ENCODE measurements at places on chromosomes 16 and 17. TPM values are rescaled to one million over a fixed set of nuclear protein-coding genes. Genes with fewer than 3 reads are reported as not detected.
A peak's percentile ranks its signal among the peaks of the same experiment; 100 is the strongest.

GRCh38 chr17:64377769-64378282 is 12.8 kb downstream of the PECAM1 start:
- H3K4me3 ChIP-seq = no peak overlapping the region
- H3K36me3 ChIP-seq = peaks cover 9% of the 10 kb centered on the region
- no peak for DNase-seq
- no peak overlapping the region for H3K27ac ChIP-seq

DNA sequence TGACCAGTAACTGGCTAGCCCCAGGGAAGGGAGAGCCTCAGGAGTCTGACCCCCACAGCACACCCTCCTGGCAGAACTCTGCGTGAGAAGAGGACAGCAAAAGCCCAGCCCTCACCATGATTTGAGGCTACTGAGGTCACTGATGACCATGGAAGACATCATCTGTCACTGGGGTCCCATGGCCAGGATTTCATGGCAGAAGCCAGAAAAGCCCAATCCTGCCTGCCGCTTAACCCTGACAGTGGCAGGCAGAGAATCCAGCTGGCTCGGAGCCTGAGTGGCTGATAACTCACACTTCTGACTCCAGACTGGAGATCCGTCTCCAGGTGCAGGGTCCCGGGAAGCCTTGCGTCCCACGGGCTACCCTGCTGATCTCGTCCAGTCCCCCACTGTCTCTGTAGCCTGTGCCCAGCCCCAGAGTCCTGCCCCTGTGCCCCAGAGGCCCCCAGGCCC is 17.5 kb downstream of the GRIN2C start:
- no peak overlapping the region for H3K27ac ChIP-seq
- DNase-seq = no peak
- H3K4me1 ChIP-seq = no peaks in the 10 kb centered on the region
- H3K27me3 ChIP-seq = no peaks in the 10 kb centered on the region

DHX40 gene
- total RNA-seq = 29.4 TPM

DNA sequence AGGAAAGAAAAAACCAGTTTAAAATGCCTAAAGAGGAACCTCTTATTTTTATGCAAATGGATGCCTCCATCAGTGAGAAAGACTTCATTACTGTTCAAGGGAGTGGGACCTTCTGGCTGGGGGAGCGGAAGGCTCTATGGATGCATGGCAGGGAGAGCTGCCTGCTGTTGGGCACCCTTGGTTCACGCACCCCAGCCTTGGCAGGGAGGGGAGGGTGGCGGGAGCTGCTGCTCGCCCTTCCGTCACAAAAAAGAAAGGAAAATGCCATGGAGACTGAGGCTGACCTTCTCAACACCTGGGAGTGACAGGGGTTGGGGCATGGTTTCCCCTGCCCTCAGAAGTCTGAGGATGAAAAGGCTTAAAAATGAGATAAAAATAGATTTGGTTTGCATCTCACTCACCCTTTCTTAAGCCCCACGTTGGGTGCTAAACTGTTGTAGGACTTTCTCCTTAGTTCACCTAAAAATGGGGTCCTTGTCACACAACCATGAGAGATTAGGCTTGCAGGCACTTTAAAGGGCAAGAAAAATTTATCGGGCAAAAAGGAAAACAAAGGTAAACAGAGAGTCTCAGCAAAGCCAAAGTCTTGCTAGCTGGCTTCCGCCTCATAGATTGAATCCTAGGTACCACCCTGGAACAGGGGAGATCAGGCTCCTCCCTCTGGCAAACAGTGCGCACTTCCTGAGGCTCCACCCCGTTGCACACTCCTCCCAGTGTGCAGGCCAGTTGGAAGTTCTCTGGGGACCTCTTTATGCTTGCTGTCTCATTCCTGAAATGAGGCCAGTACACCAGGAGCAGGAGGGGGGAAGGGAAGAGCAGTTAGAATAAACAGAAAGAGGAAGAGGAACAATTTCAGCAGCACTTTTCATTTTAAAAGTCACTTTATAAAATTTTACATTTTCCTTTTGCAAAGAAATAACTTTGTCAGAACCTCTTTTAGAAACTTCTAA is 31.6 kb downstream of the PHKB start:
- H3K27ac ChIP-seq = peak overlapping the region; percentile 54
- no peaks in the 10 kb centered on the region for H3K27me3 ChIP-seq
- H3K4me1 ChIP-seq = peaks cover 13% of the 10 kb centered on the region
- no peak overlapping the region for H3K4me3 ChIP-seq

NKD1 gene
- total RNA-seq = 6.2 TPM

- H3K27ac ChIP-seq = no peak overlapping the region
- no peaks in the 10 kb centered on the region for H3K36me3 ChIP-seq
- no peaks in the 10 kb centered on the region for H3K27me3 ChIP-seq
- no peak for DNase-seq
- H3K4me1 ChIP-seq = peaks cover 7% of the 10 kb centered on the region
Measured at GRCh38 chr17:45168991-45169752, 7.5 kb downstream of the HEXIM2 start.

GAS7 gene
- 8.8 TPM for total RNA-seq

GRCh38 chr16:1863681-1864460 is 8.1 kb downstream of the MEIOB start:
- no peaks in the 10 kb centered on the region for H3K27me3 ChIP-seq
- no peak overlapping the region for H3K27ac ChIP-seq
- H3K36me3 ChIP-seq = no peaks in the 10 kb centered on the region

DNA sequence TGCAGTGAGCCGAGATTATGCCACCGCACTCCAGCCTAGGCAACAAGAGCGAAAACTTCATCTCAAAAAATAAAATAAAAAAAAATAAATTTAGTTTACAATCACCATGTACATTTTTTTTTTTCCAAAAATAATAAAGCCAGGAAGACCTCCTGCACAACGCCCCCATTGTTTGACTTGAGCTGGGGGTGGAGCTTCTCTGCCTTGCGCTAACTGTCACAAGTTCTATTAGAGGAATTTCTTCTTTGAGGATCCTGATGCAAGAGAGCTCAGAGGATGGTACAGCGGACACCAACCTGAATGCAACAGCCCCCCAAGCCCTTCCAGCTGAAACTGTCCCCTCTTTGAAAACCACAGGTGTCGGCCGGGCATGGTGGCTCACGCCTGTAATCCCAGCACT is 24.9 kb upstream of the CBX4 start:
- H3K4me3 ChIP-seq = no peak overlapping the region
- no peak for DNase-seq
- H3K4me1 ChIP-seq = no peaks in the 10 kb centered on the region
- no peaks in the 10 kb centered on the region for H3K27me3 ChIP-seq
- H3K27ac ChIP-seq = no peak overlapping the region
- no peaks in the 10 kb centered on the region for H3K36me3 ChIP-seq

- no peaks in the 10 kb centered on the region for H3K36me3 ChIP-seq
- no peak for DNase-seq
- no peaks in the 10 kb centered on the region for H3K27me3 ChIP-seq
- no peak overlapping the region for H3K4me3 ChIP-seq
- H3K27ac ChIP-seq = no peak overlapping the region
Measured at GRCh38 chr16:56606071-56606475, 2.3 kb upstream of the MT2A start.

GRCh38 chr17:11182430-11182829 is 58.6 kb upstream of the SHISA6 start:
- no peak overlapping the region for H3K4me3 ChIP-seq
- H3K4me1 ChIP-seq = no peaks in the 10 kb centered on the region
- no peaks in the 10 kb centered on the region for H3K36me3 ChIP-seq
- no peaks in the 10 kb centered on the region for H3K27me3 ChIP-seq
- DNase-seq = no peak
- H3K27ac ChIP-seq = no peak overlapping the region

PPY gene
- total RNA-seq = not detected

DNA sequence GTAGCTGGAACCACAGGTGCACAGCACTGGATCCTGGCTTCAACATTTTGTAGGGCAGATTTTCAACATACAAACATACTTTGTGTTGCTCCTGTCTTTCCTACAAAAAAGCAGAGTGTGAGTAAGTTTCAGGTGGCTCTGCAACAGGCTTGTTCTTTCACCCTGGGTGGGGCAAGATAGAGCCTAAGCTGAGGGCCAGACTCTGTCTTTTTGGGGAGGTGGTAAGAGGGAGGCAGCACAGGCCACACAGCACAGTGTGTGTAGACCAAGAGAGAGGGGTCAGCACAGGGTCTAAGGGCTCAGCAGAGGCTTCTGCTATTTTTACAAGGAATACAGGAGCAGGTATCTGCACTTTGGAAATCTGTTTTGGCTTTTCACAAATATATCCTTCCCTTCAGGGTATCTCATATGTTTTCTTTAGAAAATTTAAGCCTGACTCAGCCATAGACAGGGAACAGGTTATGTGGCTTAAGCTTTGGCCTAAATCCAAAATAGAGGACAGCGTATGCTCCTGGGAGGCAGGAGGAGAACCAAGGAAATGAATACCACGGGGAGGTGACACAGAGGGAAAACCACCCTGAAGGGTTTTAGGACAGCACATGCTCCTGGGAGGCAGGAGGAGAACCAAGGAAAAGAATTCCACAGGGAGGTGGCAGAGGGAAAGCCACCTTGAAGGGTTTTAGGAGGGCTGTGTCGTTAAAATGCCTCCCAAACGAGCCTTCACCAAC is 21.6 kb downstream of the EMC8 start:
- no peaks in the 10 kb centered on the region for H3K4me1 ChIP-seq
- DNase-seq = no peak
- H3K36me3 ChIP-seq = peaks cover 59% of the 10 kb centered on the region
- no peaks in the 10 kb centered on the region for H3K27me3 ChIP-seq
- H3K27ac ChIP-seq = no peak overlapping the region

DNA sequence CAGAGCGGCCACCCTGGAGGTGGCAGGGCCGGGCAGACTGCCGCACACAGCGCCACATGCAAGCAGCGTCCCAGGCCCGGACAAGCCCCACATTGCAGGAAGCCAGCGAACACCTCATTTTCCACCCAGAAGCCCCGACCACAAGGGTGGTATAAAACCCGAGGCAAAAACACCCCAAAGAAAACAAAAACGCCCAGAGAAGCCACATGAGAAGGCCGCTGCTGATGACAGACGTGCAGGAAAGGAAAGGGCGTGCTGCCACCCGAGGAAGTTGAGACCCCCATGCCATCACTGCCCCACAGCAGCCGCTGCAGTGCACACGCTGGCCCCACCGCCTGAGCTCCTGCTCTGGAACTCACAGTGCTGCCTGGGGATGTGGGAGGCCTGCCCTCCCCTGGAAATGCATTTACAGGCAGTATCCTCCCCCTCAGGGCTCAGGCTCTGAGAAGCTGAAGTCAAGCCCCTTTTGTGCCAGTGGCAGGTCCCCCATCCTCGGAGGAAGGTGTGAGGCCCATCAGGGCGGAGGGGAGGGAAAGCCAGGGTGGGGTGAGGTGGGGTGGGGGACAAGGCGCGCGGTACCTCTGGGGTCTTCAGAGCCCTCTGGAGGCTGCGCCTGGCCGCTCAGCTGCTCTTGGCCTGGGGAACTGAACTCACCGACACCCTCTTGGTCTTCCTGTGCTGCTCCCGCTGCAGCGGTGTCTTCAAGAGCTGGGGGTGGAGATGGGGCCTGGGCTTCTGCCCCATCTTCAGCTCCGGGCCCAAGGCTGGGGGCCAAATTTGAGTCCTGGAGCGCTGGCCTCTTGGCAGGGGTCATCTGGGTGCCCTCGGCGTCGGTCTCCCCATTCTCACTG is 62.0 kb downstream of the IL21R start:
- peak overlapping the region; percentile 59 for H3K27ac ChIP-seq
- no peaks in the 10 kb centered on the region for H3K27me3 ChIP-seq

DNA sequence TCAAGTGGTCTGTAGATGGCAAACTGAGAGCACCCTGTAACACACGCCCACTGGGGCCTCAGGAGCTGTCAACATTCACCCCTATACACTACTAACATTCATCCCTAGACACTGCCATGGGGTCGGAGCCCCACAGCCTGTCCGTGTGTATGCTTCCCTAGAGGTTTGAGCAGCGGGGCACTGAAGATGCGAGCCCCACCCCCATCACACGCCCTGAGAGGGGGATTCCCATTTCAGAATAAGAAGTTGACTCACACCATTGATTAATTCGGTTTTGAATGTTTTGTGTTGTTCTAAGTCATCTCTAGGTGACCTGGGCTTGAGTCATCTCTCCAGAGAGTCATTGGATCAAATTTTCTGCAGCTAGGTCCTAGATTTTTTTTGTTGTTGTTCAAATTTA is 37.3 kb upstream of the MMD start:
- H3K27ac ChIP-seq = no peak overlapping the region
- no peaks in the 10 kb centered on the region for H3K36me3 ChIP-seq
- no peak for DNase-seq
- no peaks in the 10 kb centered on the region for H3K27me3 ChIP-seq
- H3K4me3 ChIP-seq = no peak overlapping the region

DNA sequence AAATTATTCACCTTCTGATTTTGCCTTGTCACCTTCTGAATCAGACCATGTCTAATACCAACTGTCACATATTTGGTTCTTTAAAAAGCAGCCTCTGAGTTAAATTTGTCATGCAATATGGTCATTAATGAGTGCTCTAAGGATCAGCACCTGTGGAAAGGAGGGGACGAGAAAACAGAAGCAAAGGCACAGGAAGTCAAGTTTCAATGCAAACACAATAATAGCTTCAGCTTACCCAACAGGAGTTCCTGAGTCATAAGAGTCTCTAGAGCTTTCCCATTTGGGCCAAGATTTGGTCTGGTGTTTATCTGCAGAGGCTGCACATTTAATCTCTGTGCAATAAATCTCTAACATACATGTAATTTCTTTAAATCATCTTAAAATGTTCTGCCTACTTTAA is 889.8 kb downstream of the CDH8 start:
- H3K27me3 ChIP-seq = no peaks in the 10 kb centered on the region
- no peak for DNase-seq
- H3K36me3 ChIP-seq = no peaks in the 10 kb centered on the region

TMEM114 gene
- not detected for total RNA-seq

DNA sequence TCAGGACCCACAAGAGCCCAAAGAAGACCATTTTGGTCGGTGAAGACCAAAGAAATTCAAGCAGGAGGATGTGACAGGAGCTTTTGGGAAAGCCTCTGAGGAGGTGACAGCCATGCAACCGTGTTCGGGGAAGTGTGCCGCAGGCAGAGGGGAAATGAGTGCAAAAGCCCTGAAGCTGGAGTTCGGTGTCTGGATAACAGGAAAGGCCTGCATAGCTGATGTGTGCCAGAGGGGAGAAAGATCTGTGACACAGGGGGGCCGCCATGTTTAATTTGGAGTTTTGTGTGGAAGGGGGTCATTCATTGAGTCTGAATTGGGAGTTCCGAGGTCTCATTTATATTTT is 870 bp upstream of the ZC3H7A start:
- H3K27ac ChIP-seq = peak overlapping the region; percentile 97
- peak overlapping the region; percentile 82 for H3K4me3 ChIP-seq
- no peak for DNase-seq
- peaks cover 6% of the 10 kb centered on the region for H3K36me3 ChIP-seq
- peaks cover 58% of the 10 kb centered on the region for H3K4me1 ChIP-seq
